ENCODE measurements at places on chromosomes 2 and 18.

DNA sequence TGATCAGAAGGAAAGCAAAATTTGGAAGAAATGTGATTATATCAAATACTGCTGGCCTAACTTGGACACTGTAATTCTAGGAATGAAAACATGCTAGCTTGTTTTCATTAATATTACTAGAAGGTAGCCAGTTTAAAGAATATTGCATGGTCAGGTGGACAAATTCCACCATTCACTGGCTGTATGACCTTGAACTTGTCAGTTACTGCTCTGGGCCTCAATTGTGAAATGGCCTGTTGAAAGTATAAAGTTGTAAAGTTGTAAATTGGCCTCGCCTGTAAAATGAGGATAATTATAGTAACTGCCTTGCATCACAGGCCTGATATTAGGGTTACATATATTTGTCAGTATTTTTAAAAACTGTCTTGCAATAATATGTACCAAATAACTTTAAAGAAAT is 398.4 kb upstream of the CHST9 start:
- DNase-seq: no peak

DNA sequence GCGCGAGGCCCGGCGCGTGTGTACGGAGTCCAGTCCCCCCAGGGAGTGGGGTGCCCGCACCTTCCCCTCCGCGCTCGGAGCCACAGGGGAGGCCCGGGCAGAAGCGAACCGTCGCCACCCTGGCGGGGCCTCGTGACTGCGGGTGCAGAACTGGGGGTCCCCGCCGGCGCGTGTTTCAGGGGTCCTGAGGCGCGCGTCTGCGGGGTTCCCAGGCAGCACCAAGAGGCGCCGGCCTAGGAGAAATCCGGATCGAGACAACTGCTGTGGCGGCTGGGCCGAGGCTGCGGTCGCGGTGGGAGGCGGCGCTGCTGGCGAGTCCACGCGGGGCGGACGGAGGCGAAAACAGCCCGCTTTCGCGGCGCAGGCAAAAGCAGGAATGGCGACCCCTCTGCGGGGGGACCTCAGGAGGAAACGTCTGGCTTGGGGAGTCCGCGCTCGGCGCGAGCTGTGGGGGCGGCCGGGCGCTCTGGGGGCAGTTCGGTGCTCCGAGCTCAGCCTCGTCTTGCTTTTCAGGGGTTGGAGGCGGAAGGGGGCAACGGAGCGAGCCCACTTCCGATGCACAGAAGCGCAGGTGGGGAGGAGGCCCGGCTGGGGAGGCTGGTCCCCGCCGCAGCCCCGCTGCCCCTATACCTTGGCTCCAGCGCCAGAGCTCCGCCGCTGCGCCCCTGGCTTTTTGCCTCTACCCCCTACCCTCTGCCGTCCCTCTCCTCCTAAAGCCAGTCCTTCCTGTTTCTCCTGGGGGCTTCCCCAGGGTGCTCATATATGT is 81.5 kb upstream of the LDLRAD4 start:
- DNase-seq: peak; percentile 16

GRCh38 chr2:218079943-218080913 is 11.2 kb downstream of the RUFY4 start:
- no peak for DNase-seq

DNA sequence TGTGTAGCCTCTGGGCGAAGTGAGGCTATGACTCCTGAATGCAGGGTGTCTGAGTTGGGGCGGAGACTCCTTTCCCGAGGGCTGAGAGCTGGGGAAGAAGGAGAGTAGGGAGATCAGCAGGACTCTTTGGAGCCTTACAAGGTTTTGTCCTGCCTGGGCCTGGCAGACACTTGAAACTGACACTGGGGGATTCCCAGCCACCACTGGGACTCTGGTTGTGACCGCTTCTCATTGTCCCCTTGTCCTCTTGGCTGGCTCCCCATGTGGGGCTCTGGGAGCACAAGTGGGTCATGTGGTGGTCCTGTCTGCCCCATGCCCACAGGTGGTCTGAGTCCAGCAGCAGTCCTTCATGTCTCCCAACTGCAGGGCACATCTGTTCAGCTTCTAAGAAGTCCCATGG is 78.2 kb upstream of the MGAT4A start:
- no peak for DNase-seq

DNA sequence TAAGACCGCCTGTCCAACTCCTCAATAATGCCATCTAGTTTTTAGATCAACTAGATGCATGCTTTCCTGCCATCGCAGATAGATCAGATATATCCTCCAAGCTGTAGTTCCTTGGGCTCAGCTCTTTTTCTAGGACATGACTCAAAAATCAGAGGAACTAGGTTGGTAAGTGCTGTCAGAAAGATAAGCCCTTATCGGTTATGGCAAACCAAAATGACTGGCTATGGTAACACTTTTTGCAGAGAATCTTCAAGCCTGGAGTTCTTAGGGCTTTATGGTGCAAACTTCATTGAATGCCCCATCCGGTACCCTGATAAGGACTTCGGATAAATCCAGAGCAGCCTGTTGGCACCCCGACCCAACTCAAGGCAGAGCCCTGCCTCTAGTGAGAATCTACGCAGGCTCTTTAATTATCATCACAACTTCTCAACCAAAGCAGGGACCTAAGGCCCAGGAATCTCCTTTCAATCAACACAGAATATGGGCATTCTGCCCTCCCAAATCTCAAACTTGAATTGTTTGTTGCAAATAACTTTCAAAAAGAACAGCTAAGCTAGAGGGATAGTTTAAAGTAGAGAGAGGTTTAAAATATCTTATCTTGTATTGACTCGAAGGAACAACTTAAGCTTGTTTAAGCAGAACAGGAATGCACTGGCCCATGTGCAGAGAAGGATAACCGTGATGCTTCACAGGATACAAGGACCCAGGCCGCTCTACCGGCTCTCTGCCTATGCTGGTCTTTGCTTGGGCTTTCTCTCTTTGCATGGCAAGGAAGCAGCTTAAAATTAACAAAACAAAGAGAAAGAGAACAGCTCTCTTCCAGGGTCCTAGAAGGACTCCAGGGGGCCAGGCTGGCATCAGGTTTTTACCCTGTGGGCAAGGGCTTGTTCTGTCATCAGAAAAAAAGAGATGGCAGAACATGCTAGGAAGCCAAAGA is 3.4 kb upstream of the CYP1B1 start:
- no peak for DNase-seq

GRCh38 chr18:35110059-35110458 is 68.8 kb downstream of the MAPRE2 start:
- no peak for DNase-seq

- no peak for DNase-seq
Observed at GRCh38 chr2:50086450-50086849, 932.1 kb upstream of the FSHR start.

DNA sequence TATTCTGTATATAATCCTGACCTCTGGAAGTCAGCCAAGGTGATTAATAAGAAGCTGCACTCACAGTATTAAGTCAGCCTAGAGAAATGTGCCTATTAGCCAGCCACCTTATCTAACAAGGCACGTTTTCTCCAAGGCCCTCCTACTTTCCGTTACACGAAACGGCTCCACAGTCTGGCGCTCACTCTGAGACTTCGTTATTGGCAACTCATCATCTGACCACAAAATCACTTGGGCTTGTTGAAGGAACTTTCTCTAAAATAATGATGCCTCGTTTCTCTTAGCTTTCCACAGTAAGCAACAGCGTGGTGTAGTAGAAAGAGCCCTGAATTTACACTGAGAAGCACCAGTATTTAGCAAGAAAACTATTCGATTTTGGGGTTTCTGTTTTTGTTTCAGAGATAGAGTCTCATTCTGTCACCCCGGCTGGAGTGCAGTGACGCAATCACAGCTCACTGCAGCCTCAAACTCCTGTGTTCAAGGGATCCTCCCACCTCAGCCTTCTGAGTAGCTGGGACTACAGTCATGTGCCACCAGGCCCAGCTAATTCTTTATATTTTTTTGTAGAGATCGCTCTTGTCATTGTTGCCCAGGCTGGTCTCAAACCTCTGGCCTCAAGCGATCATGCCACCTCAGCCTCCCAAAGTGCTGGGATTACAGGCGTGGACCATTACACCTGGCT is 53.6 kb upstream of the SLC14A1 start:
- DNase-seq: no peak

- no peak for DNase-seq
Observed at GRCh38 chr18:37659906-37660305, 94.3 kb upstream of the CELF4 start.

DNA sequence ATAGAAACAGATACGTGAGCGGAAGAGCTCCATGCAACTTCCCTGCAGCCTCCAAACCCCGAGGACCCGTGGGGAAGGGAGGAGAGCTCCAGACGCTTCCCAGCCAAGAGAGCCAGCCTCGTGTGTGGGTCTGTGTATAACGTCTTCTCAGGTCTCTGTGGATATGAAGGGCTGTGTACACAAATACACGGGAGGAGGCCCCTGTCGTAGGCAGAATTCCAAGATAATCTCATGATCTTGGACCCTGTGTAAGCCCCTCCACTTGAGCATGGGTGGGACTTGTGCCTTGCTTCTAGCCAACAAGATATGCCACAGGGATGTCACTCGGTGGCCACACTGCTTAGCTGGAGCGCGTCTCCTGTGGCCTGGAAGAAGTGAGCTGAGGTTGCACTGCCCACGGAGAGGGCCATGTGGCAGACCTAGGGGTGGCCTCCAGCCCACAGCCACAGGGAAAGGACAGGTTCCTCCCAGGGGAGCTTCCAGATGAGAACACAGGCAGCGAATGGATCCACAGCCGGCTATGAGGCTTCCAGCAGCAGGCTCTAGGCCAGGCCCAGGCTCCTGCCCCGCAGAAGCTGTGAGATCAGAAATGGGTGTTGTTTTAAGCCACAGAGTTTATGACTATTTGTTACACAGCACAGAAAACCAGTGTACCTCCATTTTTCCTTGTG is 15.6 kb upstream of the KLF11 start:
- DNase-seq: no peak

DNA sequence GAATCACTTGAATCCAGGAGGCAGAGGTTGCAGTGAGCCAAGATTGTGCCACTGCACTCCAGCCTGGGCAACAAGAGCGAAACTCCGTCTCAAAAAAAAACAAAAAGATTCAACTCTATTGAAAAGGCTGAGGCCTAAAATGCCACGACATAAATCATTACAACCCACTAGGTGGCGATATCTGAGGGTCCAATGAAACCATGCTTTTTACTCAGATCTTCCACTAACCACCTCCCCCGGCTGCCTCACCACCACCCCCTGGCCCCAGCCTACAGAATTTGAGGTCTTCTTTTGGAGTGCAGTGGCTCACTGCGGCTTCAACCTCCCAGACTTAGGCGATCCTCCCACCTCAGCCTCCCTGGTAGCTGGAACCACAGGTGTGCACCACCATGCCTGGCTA is 57.5 kb downstream of the AP1S3 start:
- DNase-seq: no peak
